ENCODE measurements at places on chromosomes 5 and 9.

- DNase-seq, result no peak
These were observed 532.4 kb downstream of the TLR4 start for GRCh38 chr9:118236625-118237024.

DNA sequence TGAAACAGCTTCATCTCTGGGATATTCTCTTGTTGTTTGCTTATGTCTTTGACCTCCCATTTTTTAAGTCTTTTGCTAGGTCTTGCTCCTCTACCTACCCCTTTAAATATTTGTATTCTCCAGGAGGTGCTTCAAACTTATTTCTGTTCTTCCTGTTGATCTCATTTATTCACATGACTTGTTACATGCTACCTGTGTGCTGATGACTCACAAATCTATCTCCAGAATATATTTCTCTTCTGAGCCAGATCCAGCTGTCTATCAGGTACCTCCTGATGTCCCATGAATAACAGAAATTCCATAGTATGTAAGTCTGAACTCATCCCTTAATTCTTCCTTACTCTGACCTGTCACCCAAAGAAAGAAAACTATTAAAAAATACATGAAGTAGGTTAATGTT, 11.0 kb downstream of the NIPBL start:
- no peak for DNase-seq

DNA sequence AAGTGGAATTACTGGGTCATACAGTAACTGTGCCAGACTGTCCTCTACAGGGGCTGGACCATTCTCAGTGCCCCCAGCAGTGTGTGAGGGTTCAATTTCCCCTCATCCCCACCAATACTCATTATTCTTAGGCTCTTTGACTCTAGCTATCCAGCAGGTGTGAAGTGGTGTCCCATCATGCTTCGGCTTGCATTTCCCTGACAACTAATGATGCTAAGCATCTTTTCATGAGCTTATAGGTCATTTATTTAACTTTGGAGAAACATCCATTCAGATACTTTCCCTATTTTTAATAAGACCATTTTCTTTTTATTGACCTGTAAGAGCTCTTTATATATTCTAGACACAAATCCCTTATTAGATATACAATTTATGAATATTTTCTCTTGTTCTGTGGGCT, 63.6 kb downstream of the ADAMTS2 start:
- DNase-seq, result no peak

- no peak for DNase-seq
These were observed 26.5 kb downstream of the C9orf85 start for GRCh38 chr9:71937898-71938297.

GRCh38 chr9:21853414-21853813, 51.0 kb downstream of the MTAP start:
- no peak for DNase-seq

DNA sequence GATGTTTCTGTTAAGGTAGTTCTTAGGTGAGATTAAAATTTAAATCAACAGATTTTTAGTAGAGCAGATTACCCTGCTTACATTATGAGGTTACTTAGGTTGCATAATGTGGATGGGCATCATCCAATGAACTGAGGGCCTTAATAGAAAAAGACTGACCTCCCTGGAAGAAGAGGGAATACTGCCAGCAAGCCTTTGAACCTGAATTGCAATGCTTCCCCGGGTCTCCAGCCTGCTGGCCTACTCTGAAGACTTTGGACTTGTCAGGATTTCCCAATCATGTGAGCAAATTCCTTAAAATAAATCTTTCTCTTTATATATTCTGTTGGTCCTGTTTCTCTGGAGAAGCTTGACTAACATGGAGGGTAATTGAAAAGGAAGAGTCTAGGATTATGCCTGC, 542.1 kb upstream of the ARRDC3 start:
- DNase-seq, result no peak

- DNase-seq, result no peak
These were observed 86.2 kb downstream of the TEK start for GRCh38 chr9:27195191-27195590.

GRCh38 chr5:90111364-90112032, 298.1 kb downstream of the CETN3 start:
- DNase-seq, result no peak

DNA sequence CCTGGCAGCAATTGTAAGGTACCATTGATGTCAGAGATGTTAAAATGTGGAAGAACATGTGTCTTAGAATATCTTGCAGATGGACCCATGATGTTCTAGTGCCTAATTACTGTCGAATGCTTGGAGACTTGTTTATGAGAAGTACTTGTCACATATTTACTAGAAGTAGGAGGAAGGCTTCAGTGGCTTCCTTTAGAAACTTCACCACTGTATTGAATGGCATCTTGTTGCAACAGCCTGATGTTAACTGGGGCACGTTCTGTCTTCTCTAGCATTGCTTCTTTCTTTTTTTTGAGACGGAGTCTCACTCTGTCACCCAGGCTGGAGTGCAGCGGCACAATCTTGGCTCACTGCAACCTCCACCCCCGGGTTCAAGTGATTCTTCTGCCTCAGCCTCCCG, 16.5 kb downstream of the UGCG start:
- DNase-seq, result no peak

DNA sequence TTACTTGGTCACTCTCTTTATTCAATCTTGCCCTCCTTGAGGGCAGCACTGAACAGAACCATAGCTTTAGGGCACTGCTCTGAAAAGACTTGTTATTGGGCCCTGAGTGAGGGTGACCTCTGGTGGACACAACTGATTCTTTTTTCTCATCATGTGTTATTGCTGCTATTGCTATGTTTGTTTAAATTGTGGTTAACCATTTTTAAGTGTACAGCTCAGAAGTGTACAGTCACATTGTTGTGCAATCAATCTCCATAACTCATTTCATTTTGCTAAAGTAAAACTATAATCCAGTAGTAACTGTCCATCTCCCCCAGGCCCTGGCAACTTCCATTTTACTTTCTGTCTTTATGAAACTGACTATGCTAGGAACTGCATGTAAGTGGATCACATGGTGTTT, 351.1 kb upstream of the RIOK2 start:
- peak; percentile 17 for DNase-seq

DNA sequence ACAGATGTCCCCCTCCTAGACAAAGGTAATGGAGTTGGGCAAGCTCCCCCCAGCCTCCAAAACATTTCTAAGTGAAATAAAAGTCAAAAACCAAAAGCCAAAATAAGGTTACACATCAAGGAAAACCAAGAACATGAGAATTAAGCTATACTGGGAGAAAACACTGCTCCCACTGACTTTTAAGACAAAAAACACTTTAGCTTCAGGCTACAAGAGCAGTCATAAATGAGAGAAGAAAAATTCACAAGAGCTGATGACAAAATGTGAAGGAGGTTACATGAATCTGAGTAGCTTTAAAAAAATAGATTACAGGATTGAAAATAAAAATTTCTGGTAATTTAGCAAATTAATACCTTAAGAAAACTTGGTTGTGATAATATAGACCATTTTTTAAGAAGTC, 1370.3 kb upstream of the CDH9 start:
- DNase-seq, result no peak

- DNase-seq, result no peak
These were observed 443.5 kb upstream of the CDH6 start for GRCh38 chr5:30749971-30750370.

GRCh38 chr9:14424983-14425382, 111.0 kb upstream of the NFIB start:
- DNase-seq, result no peak

- DNase-seq, result no peak
These were observed 79.3 kb upstream of the SH3PXD2B start for GRCh38 chr5:172533399-172534228.

- no peak for DNase-seq
These were observed 1293.8 kb downstream of the PTPRD start for GRCh38 chr9:9319007-9319406.

- no peak for DNase-seq
These were observed 93.6 kb upstream of the MTAP start for GRCh38 chr9:21708856-21709255.

GRCh38 chr9:129748249-129748648, 4.6 kb downstream of the PTGES start:
- DNase-seq, result no peak

GRCh38 chr9:131625790-131626670, 80.7 kb downstream of the PRRT1B start:
- no peak for DNase-seq

DNA sequence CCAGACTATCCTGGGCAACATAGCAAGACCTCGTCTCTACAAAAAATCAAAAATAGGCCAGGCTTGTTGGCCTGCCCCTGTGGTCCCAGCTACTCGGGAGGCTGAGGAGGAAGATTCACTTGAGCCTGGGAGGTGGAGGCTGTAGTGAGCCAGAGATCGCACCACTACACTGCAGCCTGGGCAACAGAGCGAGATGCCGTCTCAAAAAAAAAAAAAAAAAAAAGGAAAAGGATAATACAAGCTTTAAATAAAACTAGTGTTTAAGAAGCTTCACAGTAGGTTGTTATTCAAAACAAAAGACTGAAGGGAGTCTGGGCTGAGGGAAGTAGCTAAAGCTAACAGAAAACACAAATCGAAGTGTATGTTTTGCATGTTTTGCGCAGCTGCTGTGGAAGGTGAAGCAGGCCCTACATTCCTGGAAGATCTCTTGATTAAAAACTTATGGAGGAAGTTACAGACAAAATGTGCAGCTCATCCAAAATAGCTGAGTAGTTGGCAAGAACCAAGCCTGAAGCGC, 581 bp upstream of the C9orf40 start:
- DNase-seq, result no peak

DNA sequence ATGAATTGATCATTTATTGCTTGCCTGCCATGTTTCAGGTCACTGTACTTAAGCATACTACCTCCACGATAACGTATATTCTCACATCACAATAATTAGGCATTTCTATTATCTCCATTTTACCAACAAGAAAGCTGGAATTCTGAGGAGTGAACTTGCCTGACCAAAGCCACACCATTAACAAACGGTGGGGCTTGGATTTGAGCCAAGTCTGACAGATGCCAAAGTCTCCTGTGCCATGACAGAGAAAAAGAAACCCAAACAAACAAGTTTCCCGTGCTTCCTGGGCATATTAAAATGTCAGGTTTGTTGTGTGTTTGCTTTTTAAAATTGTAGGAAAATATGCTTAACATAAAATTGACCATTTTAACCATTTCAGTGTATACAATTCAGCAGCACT, 40.8 kb upstream of the KCNV2 start:
- no peak for DNase-seq

- no peak for DNase-seq
These were observed 47.9 kb upstream of the SEMA6A start for GRCh38 chr5:116622375-116623050.

DNA sequence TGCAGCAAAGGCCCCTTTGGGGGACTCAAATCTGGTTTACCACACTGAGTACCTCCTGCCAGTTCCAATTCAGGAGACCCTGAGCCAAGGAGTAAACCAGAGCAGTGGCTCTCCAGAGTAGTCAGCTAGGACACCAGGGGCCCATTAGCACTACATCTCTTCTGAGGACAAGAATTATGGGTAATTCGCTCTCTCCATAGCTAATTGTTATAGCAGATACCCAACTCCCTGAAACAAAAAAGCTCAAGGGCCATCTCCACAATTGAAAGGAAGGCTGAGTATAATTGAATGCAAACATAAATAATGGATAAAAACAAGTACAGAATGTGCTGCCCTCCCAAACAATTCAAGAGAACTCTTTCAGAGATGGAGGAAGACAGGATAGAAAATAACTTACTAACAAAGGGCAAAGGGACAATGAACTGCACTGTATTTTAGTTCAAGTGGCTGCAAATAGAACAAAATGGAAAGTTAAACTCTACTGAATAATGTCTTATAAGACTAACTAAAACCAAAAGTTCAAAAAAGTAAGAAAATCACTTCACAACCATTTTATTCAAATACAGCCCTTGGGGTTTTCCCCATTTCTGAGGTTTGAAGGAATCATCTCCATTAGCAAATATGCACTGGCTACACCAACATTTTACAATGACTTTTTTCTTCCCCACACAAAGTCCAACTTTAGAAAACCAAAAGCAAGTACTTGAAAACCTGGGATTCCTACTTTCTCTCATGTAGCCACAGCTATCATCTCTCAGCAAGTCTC, 118.8 kb downstream of the SIL1 start:
- DNase-seq, result no peak

DNA sequence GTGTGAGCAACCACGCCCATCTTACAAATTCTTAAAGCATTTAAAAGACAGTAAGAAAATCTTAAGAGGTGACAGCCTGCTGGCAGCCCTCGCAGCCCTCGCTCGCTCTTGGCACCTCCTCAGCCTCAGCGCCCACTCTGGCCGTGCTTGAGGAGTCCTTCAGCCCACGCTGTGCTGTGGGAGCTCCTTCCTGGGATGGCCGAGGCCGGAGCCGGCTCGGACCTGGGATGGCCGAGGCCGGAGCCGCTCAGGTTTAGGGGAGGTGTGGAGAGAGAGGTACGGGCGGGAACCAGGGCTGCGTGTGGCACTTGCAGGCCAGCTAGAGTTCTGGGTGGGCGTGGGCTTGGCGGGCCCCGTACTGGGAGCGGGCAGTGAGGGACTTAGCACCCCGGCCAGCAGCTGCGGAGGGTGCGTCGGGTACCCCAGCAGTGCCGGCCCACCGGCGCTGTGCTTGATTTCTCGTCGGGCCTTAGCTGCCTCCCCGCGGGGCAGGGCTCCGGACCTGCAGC, 9.3 kb upstream of the ECM2 start:
- no peak for DNase-seq

DNA sequence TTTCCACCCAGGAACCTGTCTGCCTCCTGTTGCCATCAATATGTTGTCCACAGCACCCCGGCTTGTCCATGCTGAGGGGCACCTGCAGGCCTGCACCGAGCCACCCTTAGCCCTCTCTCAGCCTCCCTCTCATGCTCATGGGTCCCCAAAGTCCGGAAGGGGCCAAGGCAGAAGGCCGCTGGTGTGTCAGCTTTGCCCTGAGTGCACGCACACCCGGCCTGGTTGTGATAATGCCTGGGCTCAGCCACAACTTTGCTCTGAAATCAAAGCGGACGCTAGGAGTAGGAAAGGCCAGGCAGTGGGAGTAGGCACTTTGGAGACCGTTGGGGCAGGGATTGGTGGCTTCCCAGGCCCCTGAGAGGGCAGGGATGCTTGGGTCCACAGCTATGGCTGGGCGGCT, 201.8 kb upstream of the NUDT12 start:
- DNase-seq, result no peak

DNA sequence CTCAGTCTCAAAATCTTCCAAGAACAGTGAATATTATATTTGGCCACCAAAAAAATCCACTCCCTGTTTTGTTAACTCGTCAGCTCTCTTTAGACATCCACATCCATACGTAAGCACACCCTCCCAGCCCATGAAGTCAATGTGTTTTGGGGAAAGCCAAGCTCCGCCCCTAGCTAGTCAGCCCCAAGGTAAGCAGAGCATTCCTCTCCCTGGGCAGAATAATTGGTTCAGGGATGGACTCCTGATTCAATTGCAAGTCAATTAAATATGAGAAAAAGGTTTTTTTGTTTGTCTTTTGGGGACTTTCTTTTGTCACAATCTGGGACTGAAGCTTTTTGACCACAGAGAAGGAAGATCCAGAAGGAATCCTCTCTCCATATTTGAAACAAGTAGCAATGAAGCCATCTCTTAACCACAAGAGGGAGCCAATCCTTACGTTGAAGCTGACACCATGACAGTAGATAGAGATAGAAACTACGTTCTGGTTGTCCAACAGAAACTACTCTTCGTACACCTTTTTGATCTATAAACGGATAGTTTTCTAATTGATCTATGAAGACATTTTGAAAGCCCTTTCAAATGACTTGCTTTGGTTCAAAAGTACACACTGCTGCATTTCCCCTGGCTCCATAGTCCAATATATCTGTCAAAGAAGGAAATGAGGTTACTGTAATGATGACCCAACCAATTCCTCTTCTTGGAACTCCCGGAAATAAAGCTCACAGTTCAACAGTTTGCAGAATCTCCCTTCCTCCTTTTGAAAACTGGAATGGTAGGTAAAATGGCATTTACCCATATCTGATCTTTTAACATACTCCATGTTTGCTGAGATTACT, 166.4 kb downstream of the TLE1 start:
- DNase-seq, result peak; percentile 56

GRCh38 chr5:28737222-28737621, 1698.8 kb upstream of the CDH9 start:
- DNase-seq, result no peak
